Endothelial cell (in vitro differentiated cells): ENCODE measurements at places on chromosomes 4 and X. TPM values are rescaled to one million over a fixed set of nuclear protein-coding genes. Genes with fewer than 3 reads are reported as not detected.

DNA sequence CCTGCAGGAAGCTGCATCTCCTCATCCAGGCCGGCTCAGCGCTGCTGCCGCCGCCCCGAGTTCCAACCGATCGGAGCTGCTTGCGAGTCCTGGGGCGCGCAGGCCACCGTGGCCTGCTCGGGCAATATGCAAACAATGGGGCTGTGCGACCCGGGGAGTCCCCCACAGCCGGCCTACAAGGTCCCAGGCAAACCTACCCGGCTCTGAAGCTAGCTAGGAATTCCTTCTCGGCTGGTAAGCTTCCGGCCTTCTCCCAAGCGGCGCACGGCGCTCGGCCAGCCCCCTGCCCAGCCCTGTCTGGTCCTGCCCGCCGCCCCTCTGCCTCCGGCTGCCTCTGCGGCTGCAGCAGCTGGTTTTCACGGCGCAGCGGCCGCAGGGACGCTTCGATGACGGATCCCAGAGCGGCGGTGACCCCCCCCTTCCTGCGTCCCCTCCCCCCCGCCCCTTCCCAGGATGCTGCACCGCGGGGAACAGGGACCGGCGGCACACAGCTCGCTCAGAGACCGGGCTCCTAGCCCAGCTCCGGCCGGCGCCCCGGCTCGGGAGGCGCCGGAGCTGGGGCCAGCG, 59.4 kb downstream of the TSC22D3 start:
- peak; percentile 33 for DNase-seq

GRCh38 chr4:101960431-101960830, 169.9 kb downstream of the BANK1 start:
- no peak for DNase-seq

DNA sequence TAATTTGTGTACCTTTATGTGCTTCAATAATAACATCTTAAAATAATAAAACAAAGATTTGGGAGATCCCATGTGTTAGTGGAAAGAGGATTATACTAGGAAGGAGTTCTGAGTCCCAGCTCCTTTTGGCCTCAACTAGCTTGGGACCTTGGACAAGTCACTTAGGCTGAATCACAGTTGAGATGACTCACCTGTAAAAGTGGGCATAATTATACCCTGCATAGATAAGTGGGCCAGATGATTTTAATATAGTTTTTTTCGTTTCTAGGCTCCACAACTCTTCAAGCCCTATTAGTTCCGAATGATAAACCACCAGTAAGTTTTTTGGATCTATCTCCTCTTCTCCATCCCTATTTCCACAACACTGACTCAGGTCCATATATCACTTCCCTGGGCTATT, 131.8 kb downstream of the ENOX2 start:
- no peak for DNase-seq

The FAM236B gene
- total RNA-seq, result not detected

The TMPRSS11E gene
- 1.3 TPM for total RNA-seq

The EVC2 gene
- 7.4 TPM for total RNA-seq

DNA sequence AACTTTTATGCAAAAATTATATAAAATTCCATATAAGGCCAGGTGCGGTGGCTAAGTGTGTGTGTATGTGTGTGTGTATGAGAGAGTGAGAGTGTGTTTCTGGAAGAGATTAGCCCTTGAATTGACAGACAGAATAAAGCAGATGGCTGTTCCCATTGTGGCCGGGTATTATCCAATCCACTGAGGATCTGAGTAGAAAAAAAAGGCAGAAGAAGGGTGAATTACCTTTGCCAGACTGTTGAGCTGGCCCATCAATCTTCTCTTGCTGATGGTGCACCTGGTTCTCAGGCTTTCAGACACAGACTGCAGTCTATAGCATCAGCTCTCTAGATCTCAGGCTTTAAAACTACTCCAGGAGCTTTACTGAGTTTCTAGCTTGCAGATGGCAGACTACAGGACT, 92.2 kb upstream of the SLIT2 start:
- DNase-seq, result no peak

GRCh38 chr4:142365391-142365790, 480.7 kb downstream of the INPP4B start:
- no peak for DNase-seq

DNA sequence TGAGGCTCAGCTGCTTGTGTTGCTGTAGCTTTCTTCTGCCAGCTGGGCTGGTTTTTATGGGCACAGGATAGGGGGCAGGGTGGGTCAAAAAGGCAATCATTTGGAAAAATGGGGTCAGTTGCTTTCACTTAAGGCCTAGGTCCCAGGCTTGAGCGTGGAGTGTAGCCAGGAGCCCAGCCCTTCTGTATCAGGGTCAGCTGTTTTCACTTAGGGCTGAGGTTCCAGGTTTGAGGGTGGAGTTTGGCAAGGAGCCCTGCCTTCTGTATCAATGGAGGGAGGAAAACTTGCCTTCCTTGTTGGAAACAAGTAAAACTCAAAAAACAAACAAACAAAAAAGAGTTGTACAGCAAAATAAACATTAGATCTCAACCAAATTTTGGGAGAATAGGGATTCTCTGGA, 37.0 kb upstream of the UGT8 start:
- DNase-seq, result no peak

GRCh38 chr4:46993075-46994006, at the start of gene GABRA4:
Gene GABRA4 (minus strand): TSS chr4:46993581. CDS start chr4:46993424, 157 bp downstream.
- DNase-seq, result peak; percentile 15

DNA sequence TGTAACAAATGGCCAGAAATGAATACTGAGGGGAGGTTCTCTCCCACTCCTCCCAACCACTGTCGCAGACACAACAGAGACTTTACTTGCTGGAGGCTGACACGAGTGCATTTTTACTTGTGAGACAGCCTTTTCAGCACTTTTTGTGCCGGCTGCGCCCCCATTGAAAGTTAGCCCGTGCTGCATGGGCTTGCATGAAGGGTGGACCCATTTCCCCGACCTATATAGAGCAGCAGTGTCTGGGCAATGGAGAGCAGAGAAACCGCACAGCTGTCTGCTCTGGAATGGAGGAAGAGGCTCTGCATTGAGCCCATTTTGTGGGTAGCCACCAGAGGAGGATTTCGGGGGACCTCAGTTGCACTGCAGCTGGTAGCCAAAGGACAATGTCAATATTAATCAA, 208.8 kb downstream of the UGT8 start:
- no peak for DNase-seq

The AGTR2 gene
- total RNA-seq, result 0.13 TPM

The PTPN13 gene
- 5.6 TPM for total RNA-seq

DNA sequence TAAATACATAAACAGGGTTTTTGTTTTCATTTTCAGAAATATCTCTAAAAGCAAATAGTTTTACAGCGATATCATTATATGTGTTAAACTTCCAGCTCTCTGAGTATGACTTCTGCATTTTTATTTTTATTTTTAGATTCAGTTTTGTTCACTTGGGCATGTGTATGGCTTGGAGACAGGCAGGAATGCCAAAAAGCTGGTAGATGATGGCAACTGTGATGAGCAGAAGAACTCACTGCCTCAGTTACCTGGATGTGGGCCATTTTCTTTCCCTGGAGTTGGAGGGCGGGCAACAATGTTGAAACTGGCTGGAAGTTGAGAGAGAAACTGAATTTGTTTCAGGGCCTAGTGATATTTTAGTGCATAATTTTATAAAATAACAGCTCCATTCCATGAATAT, 266.4 kb downstream of the ARHGAP24 start:
- no peak for DNase-seq

DNA sequence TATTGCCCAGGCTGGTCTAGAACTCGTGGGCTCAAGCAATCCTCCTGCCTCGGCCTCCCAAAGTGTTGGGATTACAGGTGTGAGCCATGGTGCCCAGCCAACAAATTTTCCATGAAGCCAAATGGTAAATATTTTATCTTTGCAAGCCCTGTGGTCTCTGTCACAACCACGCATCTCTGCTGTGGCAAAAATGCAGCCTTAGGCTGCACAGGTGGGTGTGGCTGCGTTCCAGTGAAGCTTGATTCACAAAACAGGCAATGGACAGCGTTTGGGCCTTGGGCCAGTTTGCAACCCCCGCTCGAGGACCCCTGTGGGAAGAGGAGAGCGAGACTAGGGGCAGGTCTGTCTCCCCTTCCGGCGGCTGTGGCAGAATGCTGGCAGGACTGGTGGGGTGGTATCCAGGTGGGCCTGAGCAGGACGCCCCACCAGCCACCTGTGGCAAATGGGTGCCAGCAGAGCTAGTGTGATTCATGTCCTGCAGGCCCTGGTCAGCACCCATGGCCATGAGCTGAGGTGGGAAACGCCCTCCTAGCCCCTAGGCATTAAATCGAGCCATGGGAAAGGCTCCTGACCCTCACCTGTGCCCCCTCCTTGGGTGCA, 19.7 kb downstream of the HTRA3 start:
- DNase-seq, result no peak
